Caki2 (cell line): ENCODE measurements at places on chromosomes 7 and 10.

DNA sequence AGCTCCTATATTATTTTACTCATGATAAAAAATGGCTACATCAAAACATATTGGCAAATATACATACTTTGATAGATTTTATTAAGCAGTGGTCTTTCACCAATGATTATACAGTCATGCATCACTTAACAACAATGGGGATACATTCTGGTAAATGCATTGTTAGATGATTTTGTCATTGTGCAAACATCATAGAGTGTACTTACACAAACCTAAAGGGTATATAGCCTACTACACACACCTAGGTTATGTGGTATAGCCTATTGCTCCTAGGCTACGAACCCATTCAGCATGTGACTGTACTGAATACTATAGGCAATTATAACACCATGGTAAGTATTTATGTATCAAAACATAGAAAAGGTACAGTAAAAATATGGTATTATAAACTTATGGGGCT, 98.9 kb upstream of the IL6 start:
- no peak for DNase-seq

- peak; percentile 78 for DNase-seq
Measured at GRCh38 chr10:89391907-89392756, at the start of gene IFIT1. Gene IFIT1 (plus strand): TSS chr10:89392623. CDS start chr10:89392713, 90 bp downstream.

- no peak for DNase-seq
Measured at GRCh38 chr7:112669306-112669705, 120.9 kb downstream of the TMEM168 start.

- DNase-seq, result peak; percentile 89
Measured at GRCh38 chr10:79111427-79111826, 42.7 kb downstream of the ZMIZ1 start.

DNA sequence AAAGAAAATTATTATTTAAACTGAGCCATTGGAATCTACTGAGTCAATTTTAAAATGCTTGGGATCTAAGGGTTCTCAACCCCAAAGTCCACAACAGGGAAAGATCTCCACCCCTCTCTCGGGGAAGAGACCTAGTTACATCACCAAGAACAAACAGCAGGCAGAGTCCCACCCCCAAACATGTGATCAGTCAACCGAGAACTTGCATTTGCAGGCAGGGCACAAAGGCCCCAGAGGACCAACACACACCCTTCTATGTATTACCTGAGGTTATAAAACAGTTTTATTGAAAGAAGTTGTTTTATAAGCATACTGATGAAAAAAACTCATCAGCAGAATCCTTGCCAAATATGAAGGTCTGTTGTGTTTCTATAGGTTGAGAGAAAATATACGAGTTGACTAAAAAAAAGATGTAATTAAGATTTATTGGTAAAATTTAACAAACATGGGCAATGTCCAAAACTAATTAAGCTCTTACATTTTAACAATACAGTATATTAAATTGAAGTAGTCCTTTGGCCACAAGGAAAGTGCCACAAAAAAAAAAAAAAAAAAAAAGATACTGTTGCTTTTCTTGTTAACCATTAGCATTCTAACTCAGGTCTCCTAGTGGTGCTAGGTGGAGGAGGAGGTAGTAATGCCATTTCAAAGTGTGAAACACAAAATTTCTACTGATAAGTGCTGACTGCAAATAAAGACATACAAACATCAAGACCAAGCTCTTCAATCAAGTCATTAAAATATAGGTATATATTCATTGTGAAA, 975 bp upstream of the USP54 start:
- peak; percentile 69 for DNase-seq

DNA sequence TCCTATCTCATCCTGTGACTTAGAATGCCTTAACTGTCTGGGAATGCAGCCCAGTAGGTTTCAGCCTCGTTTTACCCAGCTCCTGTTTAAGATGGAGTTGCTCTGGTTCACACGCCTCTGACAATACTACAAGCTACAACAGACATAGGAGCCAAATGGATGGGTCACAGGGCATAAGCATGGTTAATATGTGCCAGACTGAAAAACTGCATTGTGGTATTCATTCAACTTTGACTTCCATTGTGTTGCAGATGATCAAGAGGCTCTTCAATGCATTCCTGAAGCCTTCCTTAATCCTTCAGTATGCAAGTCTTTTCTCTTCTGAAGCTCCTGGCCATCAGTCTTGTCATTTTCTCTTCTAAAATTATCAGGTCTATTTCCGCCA, 20.3 kb upstream of the RNF32 start:
- no peak for DNase-seq

- peak; percentile 98 for DNase-seq
Measured at GRCh38 chr10:103504181-103504783, 10.8 kb downstream of the NEURL1 start.

- no peak for DNase-seq
Measured at GRCh38 chr7:139901901-139902300, 72.8 kb downstream of the TBXAS1 start.

GRCh38 chr10:103238506-103239252, 7.0 kb upstream of the RPEL1 start:
- DNase-seq, result peak; percentile 65

DNA sequence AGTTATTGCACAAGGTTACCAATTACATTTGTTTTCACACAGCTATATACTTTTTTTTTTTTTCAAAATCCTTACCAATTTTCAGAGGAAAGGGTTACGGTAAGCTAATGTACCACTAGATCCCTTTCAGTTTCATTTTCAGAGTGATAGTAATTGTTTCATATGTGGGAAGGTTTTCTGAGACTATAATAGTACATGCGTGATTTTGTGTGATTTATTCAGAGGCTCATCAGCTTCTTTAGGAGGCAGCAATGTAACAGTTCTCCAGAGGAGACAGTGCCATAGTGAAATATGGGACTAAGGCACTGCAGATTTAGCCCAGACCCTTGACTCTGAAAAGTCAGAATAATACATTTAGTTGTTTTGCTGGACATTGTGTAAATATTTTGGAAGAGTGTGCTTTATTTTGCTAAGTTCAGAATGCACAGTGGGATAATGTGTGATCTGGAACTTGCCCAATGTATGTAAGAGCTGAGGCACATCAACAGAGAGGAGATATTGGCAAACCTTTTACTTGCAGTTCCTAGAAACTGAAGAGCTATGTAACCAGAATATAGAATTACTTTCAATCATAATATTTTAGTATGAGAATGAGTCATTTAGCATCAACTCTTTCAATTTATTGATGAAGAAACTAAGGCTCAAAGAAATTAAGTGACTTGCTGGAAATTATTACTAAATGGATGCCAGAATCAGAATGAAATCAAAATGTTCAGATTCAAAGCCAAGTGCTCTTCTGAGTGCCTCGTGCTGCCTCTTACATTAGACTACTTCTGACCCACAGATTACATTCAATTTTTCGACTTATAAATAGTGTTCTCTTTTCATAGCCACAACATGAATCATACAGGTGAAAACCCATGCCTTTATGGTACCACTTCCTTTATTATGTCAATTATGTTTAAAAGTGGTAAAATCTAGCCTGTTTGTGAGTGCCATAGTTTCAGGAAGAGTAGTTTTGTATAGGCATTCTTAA, 207.7 kb upstream of the TEX47 start:
- no peak for DNase-seq

- no peak for DNase-seq
Measured at GRCh38 chr10:122551450-122551849, 9.1 kb upstream of the DMBT1 start.

DNA sequence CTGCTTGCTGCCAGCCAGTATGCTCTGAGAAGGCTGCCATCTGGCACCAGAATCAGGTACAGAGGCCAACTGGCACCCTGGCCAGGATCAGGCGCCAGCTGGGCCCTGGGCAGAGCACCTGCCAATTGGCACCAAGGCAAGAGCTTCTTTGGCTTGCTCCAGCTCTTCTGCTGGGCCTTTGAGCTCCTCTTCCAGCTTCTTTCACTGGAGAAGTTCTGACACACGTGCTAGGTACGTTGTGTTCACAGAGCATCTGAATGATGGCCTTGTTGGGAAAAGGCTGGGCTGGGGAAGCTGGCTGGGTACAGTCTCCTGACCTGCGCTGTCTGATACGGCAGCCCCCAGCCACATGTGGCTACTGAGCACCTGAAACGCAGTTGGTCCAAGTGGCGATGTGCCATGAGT, 31.7 kb upstream of the OPALIN start:
- DNase-seq, result no peak

GRCh38 chr10:58157076-58157766, 110.5 kb downstream of the IPMK start:
- DNase-seq, result peak; percentile 60

- no peak for DNase-seq
Measured at GRCh38 chr10:64036321-64036930, 515.2 kb downstream of the REEP3 start.

DNA sequence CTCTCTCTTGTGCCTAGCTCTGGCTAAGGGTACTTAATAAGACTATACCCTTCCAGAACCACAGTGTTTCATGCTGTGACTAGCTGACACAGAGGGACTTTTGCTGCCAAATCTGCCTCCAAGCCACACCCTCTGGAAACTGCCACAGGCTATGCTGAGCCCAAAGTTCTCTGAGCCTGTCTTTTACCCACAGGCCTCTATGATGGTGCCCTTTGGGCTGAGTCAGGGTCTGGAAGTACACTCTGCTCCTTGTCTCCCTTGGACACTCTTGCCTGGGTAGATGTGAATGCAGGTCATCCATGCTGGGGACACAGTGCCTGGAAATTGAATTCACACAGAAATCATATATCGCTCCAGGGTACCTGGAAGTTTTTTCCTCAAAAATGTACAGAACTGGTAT, 22.6 kb downstream of the DYDC1 start:
- DNase-seq, result no peak

GRCh38 chr10:110221044-110221720, 13.8 kb downstream of the MXI1 start:
- no peak for DNase-seq

- no peak for DNase-seq
Measured at GRCh38 chr7:24866004-24866615, 108.8 kb upstream of the GSDME start.

- no peak for DNase-seq
Measured at GRCh38 chr7:43878867-43879266, 9.6 kb upstream of the MRPS24 start.
